Sigmoid colon (tissue), 7 donors: ENCODE measurements at places on chromosomes 6 and 20. TPM values are rescaled to one million over a fixed set of nuclear protein-coding genes. Genes with fewer than 3 reads are reported as not detected.

DNA sequence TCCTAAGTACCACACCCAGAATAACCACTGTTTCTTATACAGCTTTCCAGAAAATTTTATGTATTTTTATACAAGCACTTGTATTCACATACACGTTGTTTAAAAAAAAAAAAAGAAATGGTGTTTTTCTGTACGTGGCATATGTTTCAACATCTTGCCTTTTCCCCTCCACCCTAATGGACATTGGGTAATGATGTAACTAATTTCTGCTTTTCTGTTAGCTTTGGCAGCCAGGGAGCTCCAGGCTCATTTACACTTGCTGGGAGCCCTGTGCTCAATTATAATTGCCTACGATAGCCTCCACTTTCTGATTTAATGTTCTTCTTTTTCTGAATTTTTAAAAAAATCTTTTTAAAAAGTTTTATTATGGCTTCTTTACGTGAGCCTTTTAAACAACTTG is 352.4 kb downstream of the UTRN start:
- H3K4me1 ChIP-seq: no peaks in the 10 kb centered on the region
- no peak for DNase-seq
- no peak overlapping the region for H3K4me3 ChIP-seq
- H3K36me3 ChIP-seq: no peaks in the 10 kb centered on the region
- no peak overlapping the region for H3K27ac ChIP-seq
- H3K27me3 ChIP-seq: no peaks in the 10 kb centered on the region

HRH3 gene
- total RNA-seq: not detected

DNA sequence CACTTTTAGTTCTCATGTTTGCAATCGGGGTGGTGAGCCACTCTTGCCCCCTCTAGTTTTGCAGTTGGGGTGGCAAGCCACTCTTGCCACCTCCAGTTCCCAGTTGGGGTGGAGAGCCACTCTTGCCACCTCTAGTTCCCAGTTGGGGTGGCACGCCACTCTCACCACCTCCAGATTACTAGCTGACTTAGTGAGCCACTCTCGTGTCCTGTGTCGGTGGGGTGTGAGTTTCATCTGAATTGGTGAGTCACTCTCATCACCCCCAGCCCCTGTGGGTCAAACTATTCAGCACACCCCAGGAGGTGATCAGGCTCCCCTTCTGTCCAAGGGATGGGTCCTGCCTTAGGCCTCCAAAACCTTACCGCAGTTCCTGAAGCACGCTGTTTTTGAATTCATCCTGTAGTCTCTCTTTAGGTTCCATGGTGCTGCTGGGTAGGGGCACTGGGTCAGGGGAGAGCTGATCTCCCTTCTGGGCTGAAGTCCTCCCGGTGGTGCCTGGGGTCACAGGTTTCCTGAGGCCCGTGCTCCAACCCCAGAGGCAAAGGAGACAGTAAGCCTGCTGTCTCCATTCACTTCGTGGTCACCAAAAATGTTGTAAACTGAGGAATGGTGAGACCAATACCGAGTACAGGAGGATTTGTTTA is 224.2 kb upstream of the SYNCRIP start:
- no peaks in the 10 kb centered on the region for H3K36me3 ChIP-seq
- peak overlapping the region; percentile 85 for H3K27ac ChIP-seq
- no peak overlapping the region for H3K4me3 ChIP-seq
- H3K27me3 ChIP-seq: no peaks in the 10 kb centered on the region
- no peak for DNase-seq

GRCh38 chr6:39281312-39281980 is 32.8 kb downstream of the KCNK17 start:
- H3K4me1 ChIP-seq: no peaks in the 10 kb centered on the region
- no peak overlapping the region for H3K27ac ChIP-seq
- no peaks in the 10 kb centered on the region for H3K36me3 ChIP-seq
- H3K27me3 ChIP-seq: no peaks in the 10 kb centered on the region
- H3K4me3 ChIP-seq: no peak overlapping the region
- no peak for DNase-seq

GRCh38 chr20:34506480-34506879 is 9.7 kb upstream of the DYNLRB1 start:
- no peak overlapping the region for H3K27ac ChIP-seq
- no peaks in the 10 kb centered on the region for H3K4me1 ChIP-seq
- no peak overlapping the region for H3K4me3 ChIP-seq
- no peaks in the 10 kb centered on the region for H3K27me3 ChIP-seq
- H3K36me3 ChIP-seq: peaks cover 4% of the 10 kb centered on the region
- DNase-seq: no peak

GRCh38 chr20:50930976-50931305 is 296 bp downstream of the ADNP start:
- H3K36me3 ChIP-seq: peaks cover 11% of the 10 kb centered on the region
- DNase-seq: no peak
- H3K27ac ChIP-seq: peak overlapping the region; percentile 95
- no peaks in the 10 kb centered on the region for H3K4me1 ChIP-seq

DNA sequence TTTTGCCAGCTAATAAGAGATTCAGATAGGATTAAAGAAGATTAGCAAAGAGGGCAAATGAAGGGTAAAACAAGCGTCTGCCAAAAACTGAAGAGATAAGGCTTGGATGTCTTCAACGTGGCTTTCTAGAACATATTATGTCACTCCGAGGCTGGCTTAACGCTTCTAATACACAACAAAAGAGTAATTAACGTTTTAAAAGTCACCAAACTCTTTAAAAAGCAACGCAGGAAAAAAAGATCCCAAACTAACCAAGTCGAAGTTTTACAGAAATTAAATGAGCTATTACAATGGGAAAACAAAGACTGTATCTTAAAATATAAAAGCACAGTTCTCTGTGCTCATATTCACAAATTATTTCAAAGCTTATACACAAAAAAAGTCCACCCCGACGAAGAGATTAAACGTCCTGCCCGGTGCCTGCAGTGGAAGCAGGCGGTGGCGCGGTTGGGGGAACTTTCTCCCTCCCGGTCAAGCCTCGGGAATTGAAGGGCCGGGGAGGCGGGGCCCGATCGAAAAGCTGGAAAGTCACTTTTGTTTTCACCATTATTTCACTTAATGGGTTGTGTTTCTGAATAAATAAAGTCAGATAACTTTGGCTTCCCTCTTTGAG is 1.2 kb downstream of the MAK start:
- H3K4me1 ChIP-seq: peaks cover 18% of the 10 kb centered on the region
- DNase-seq: no peak
- peaks cover 9% of the 10 kb centered on the region for H3K27me3 ChIP-seq
- no peaks in the 10 kb centered on the region for H3K36me3 ChIP-seq
- H3K27ac ChIP-seq: no peak overlapping the region
- H3K4me3 ChIP-seq: peak overlapping the region; percentile 59

GRCh38 chr20:50464026-50464724 is 46.0 kb upstream of the PTPN1 start:
- H3K4me3 ChIP-seq: no peak overlapping the region
- no peak overlapping the region for H3K27ac ChIP-seq
- DNase-seq: peak; percentile 88
- H3K27me3 ChIP-seq: no peaks in the 10 kb centered on the region

MTG2 gene
- total RNA-seq: 13.3 TPM

NOX3 gene
- total RNA-seq: not detected

SNPH gene
- total RNA-seq: 6.4 TPM

DNA sequence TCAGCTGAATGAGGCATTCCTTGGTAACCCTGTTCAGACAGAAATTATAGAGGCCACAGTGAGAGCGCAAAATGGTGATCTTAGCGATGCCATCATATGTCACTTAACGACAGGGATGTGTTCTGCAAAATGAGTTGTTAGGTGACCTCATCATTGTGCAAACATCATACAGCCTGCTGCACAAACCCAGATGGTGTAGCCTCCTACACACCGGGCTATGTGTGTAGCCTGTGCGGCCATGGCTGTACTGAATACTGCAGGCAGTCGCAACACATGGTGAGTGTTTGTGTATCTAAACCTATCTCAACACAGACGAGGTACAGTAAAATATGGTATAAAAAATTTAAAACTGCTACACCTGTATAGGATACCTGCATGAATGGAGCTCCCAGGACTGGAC is 234.1 kb upstream of the PMEPA1 start:
- H3K36me3 ChIP-seq: no peaks in the 10 kb centered on the region
- no peak for DNase-seq
- H3K4me3 ChIP-seq: no peak overlapping the region

NKAPL gene
- total RNA-seq: 2.6 TPM

TPD52L1 gene
- total RNA-seq: 74.9 TPM

- H3K4me1 ChIP-seq: no peaks in the 10 kb centered on the region
- no peaks in the 10 kb centered on the region for H3K36me3 ChIP-seq
- H3K27ac ChIP-seq: peak overlapping the region; percentile 67
- no peak overlapping the region for H3K4me3 ChIP-seq
Measured at GRCh38 chr6:35360349-35361138, 18.2 kb downstream of the PPARD start.

- no peaks in the 10 kb centered on the region for H3K36me3 ChIP-seq
- H3K4me1 ChIP-seq: peaks cover 17% of the 10 kb centered on the region
- H3K27me3 ChIP-seq: peaks cover 29% of the 10 kb centered on the region
Measured at GRCh38 chr20:35597186-35597585, 18.4 kb upstream of the SPAG4 start.

DNA sequence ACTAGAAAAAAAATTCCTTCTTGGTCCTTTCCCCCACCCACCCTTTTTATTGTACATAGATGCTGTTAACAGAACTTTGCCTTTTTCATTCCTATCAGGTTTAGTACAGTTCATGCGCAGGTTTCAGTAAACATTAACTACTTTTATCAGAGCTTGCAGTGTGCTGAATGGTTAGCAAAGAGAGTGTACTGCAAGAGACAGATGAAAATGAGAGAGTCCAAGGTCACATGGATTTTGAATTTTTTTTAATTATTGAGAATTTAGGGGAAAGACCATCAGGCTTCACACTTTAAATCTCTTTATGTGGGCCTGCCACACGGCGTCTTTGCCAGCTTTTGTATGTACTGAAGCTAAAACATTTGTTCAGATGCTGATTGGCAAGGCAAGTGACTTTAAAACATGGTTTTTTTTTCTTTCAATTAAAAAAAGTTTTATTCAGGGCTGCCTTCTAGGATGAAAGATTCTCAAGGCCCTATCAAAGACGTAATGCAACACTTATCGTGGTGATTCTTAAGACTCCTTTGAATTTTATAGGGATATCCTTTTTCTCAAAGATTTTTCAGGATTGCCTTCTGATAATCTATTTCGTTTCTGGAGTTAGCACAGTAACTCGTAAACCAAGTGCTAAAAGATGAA is 32.2 kb downstream of the RREB1 start:
- H3K36me3 ChIP-seq: no peaks in the 10 kb centered on the region
- no peak for DNase-seq
- peak overlapping the region; percentile 91 for H3K27ac ChIP-seq
- peaks cover 81% of the 10 kb centered on the region for H3K4me1 ChIP-seq
- H3K27me3 ChIP-seq: no peaks in the 10 kb centered on the region

- H3K27ac ChIP-seq: no peak overlapping the region
- no peaks in the 10 kb centered on the region for H3K36me3 ChIP-seq
- no peak for DNase-seq
- no peak overlapping the region for H3K4me3 ChIP-seq
Measured at GRCh38 chr6:44169154-44169553, 10.5 kb downstream of the CAPN11 start.

GRCh38 chr20:36527331-36528125 is 13.8 kb upstream of the MYL9 start:
- DNase-seq: peak; percentile 89
- peaks cover 46% of the 10 kb centered on the region for H3K4me1 ChIP-seq
- peaks cover 14% of the 10 kb centered on the region for H3K36me3 ChIP-seq
- H3K27ac ChIP-seq: peak overlapping the region; percentile 76

DNA sequence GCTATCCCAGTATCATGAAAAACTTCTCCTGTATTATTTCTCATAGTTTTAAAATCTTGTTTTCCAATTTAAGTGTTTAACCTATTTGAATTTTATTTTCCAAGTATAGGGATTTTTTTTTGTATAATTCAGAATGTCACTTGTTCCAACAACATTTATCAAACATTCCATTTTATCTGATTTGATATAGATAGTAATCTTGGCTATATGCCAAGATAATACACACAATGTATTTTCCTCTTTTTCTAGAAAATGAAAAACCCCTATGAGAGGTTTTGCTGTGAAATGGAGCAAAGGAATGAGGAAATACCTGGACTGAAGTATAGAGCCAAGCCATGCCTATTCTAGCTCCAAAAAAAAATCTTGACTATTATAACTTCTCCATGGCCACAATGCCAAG is 628.9 kb downstream of the HTR1B start:
- H3K36me3 ChIP-seq: no peaks in the 10 kb centered on the region
- H3K4me1 ChIP-seq: no peaks in the 10 kb centered on the region
- H3K27me3 ChIP-seq: no peaks in the 10 kb centered on the region
- no peak overlapping the region for H3K4me3 ChIP-seq
- no peak overlapping the region for H3K27ac ChIP-seq
- no peak for DNase-seq

OLIG3 gene
- total RNA-seq: not detected

GRCh38 chr6:134950482-134950881 is 581 bp upstream of the ALDH8A1 start:
- no peak overlapping the region for H3K27ac ChIP-seq
- no peak for DNase-seq
- no peaks in the 10 kb centered on the region for H3K36me3 ChIP-seq
- H3K27me3 ChIP-seq: no peaks in the 10 kb centered on the region
- no peaks in the 10 kb centered on the region for H3K4me1 ChIP-seq

- no peaks in the 10 kb centered on the region for H3K4me1 ChIP-seq
- H3K27ac ChIP-seq: peak overlapping the region; percentile 9
- DNase-seq: peak; percentile 68
- no peaks in the 10 kb centered on the region for H3K36me3 ChIP-seq
- H3K27me3 ChIP-seq: no peaks in the 10 kb centered on the region
- peak overlapping the region; percentile 50 for H3K4me3 ChIP-seq
Measured at GRCh38 chr6:37783025-37783855, 36.3 kb upstream of the ZFAND3 start.

DNA sequence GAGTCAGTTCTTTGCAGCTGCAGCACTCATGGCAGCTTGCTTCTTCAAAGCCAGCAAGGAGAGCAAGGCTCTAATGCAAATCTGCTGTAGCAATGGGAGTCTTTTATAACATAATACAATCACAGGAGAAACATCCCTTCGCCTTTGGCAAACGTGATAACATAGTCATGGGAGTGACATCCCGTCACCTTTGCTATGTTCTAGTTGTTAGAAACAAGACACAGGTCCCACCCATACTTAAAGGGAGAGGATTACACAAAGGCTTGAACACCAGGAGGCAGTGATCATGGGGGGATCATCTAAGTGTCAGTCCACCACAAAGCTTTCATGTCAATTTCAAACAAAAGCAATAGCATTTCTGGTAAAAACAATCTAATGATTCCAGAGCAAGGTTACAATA is 40.1 kb upstream of the PHACTR2 start:
- H3K36me3 ChIP-seq: no peaks in the 10 kb centered on the region
- no peak overlapping the region for H3K4me3 ChIP-seq
- H3K4me1 ChIP-seq: no peaks in the 10 kb centered on the region
- H3K27ac ChIP-seq: no peak overlapping the region

DNA sequence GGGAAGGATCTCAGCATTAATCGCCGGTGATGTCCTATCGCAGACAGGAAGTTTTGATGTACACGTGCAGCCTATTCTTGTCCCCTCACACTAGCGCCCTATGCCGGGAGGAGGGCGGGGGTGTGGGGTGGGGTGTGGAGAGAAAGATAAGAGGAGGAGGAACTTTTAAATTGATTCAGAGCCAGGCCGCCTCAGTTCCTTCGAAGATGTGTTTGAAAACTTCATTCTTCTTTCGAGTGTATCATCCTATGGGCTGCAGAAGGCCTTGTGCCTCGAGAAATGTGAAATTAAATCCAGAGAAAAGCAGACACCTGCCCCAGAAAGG is 2.5 kb upstream of the POU3F2 start:
- no peaks in the 10 kb centered on the region for H3K36me3 ChIP-seq
- peaks cover 58% of the 10 kb centered on the region for H3K4me1 ChIP-seq
- no peak overlapping the region for H3K27ac ChIP-seq
- no peak for DNase-seq
- H3K27me3 ChIP-seq: peaks cover 100% of the 10 kb centered on the region

DEFB132 gene
- total RNA-seq: not detected

- no peak overlapping the region for H3K27ac ChIP-seq
- no peak for DNase-seq
- H3K27me3 ChIP-seq: no peaks in the 10 kb centered on the region
- H3K4me1 ChIP-seq: no peaks in the 10 kb centered on the region
- H3K4me3 ChIP-seq: no peak overlapping the region
Measured at GRCh38 chr6:159279790-159280277, 110.6 kb downstream of the FNDC1 start.

CST7 gene
- 0.66 TPM for total RNA-seq
